Hematopoietic multipotent progenitor cell treated with erythropoietin and hydrocortisone succinate and interleukin-3 and kit ligand, for 6 days (in vitro differentiated cells): ENCODE measurements at places on chromosomes 4 and X.

DNA sequence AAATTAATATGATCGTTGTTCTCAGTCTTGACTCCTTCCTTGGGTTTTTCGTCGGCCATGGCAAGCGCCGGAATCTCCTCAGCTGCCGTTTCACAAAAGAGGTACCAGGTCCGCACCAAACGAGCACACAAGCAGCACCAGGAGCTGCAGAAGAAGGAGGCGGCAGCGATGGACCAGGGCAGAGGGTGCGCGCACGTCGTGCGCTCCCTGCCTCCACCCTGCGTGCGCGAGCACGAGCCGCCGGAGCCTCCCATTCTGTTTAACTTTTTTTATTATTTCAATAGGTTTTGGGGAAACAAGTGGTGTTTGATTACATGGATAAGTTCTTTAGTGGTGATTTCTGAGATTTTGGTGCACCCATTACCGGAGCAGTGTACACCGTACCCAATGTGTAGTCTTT is 158.2 kb downstream of the PLS3 start:
- no peak for DNase-seq

GRCh38 chr4:41832961-41833360 is 84.4 kb upstream of the PHOX2B start:
- peak; percentile 10 for DNase-seq

DNA sequence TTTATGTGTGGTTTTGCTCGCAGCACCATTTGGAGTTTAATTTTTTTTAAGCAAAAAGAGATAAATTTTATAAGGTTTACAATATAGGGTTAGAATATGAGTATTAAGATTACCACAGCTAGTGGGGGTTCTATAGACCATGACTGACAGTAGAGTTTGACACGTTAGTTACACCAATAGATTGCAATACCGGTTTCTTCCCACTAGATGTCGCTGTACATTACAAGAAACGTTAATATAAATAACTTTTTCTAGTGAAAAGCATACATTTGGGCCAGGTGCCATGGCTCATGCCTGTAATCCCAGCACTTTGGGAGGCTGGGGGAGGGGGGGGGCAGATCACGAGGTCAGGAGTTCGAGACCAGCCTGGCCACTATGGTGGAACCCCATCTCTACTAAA is 433.6 kb downstream of the MAGEB5 start:
- DNase-seq: peak; percentile 41

GRCh38 chr4:148845609-148846008 is 403.4 kb upstream of the NR3C2 start:
- DNase-seq: no peak
